Esophagus squamous epithelium (tissue), 5 donors: ENCODE measurements at places on chromosomes 2 and 18.

DNA sequence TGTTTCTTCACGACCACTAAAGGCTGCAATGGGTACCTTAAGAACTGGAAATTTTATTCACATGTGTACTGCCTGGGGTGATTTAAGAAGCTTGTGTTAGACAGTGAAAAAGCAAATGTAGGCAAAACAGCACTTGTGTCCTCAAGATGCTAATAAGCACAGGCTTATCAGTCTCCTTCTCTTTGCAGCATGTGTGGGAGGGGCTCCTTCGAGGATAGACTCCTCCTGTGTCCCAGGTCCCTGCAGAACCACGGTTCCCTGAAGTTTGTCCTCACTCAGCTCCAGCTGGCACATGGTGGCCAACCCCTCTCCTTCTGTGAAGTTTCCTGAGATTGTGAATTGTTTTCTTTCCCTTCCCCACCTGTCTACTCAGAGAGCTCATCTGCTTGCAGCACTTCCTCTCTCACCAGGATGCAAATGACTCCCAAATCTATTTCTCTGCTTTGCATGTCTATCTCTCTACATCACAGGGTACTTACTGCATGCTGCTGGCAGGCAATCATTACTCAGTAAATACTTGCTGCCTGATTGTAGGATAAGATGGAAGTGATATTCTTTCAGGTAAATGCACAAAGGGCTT is 589.6 kb upstream of the KLHL29 start:
- DNase-seq = no peak

- DNase-seq = no peak
These were observed 20.5 kb upstream of the RPL37A start for GRCh38 chr2:216478151-216478550.

DNA sequence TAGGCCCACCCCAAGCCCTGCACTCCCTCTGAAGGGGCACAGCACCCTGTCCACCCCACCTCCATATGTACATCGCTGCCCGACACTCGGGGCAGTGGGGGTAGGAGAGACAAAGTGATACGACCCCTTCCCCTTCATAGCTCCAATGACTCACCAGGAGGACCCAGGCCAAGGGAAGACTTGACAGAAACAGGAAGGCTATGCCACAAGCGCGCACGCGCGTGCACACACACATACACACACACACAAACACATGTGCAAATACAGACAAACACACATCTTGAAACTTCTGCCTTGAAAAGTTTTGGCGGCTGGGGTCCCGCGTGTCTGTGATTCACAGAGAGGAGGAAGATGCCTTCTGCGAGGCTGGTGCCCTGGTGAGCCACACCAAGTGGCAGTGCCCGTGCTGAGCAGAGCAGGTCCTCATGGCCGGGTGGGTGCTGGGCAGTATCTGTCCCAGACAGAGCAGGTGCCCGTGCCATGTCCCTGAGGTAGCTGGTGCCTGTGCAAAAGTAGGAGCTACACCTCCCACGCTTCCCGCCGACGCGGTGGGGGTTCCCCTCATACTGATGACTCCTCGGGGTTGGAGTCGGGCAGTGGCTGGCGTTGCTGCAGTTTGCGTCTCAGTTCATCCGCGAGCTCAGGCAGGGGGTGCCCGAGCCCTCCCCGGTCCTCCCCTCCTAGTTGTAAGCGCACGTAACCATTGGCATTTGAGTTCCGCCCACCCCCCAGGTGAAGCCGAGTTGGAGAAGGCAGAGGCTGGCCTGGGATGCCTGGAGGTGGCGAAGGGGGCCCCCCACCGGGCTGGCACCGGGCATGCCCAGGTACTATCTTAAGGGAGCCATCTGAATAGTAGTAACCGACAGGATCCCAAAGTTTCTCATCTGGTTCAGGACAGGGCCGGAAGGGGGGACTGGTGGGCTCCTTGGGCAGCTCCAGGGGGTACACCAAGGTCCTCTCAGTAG is 2.5 kb upstream of the ANKRD39 start:
- no peak for DNase-seq

GRCh38 chr2:3194828-3195227 is 182.8 kb downstream of the EIPR1 start:
- DNase-seq = no peak
